CD14-positive monocyte (primary cell): ENCODE measurements at places on chromosomes 11 and 22. TPM values are rescaled to one million over a fixed set of nuclear protein-coding genes. Genes with fewer than 3 reads are reported as not detected.

DNA sequence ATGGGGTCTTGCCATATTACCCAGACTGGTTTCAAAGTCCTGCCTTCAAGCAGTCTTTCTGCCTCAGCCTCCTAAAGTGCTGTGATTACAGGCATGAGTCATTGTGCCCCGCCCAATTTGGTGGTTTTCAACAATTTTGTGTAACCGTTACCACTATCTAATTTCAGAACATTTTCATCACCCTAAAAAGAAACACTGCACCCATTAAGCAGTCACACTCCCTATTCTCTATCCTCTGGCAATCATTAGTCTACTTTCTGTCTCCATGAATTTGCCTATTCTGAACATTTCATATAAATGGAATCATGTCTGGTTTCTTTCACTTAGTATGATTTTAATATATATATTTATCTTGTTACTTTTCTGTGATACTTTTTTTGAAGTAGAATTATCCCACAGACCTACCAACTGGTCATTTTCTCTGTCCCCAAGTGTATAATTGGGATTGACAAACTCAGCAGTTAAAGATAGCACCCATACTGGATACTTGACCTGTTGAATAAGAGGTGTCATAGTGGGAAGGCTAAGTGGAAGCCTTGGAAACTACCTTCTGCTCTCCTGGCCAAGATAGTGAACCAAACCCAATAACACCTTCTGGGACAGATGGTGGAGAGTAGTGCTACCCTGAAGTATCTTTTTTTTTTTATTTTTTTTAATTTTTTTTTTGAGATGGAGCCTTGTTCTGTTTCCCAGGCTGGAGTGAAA lies 64.8 kb downstream of the STIM1 start:
- H3K27me3 ChIP-seq = no peaks in the 10 kb centered on the region
- peaks cover 59% of the 10 kb centered on the region for H3K4me1 ChIP-seq
- peak; percentile 92 for DNase-seq

- no peak overlapping the region for H3K27ac ChIP-seq
- no peaks in the 10 kb centered on the region for H3K27me3 ChIP-seq
- H3K36me3 ChIP-seq = peaks cover 43% of the 10 kb centered on the region
- no peaks in the 10 kb centered on the region for H3K4me1 ChIP-seq
These were observed 292.6 kb downstream of the SWAP70 start for GRCh38 chr11:9956483-9956882.

GRCh38 chr11:65779919-65780769 lies 632 bp downstream of the AP5B1 start:
- DNase-seq = peak; percentile 81
- peak overlapping the region; percentile 99 for H3K4me3 ChIP-seq
- peaks cover 34% of the 10 kb centered on the region for H3K27me3 ChIP-seq
- H3K36me3 ChIP-seq = peaks cover 22% of the 10 kb centered on the region

GRCh38 chr11:115764176-115764575 lies 260.0 kb upstream of the CADM1 start:
- peaks cover 24% of the 10 kb centered on the region for H3K4me1 ChIP-seq
- no peak overlapping the region for H3K27ac ChIP-seq

DNA sequence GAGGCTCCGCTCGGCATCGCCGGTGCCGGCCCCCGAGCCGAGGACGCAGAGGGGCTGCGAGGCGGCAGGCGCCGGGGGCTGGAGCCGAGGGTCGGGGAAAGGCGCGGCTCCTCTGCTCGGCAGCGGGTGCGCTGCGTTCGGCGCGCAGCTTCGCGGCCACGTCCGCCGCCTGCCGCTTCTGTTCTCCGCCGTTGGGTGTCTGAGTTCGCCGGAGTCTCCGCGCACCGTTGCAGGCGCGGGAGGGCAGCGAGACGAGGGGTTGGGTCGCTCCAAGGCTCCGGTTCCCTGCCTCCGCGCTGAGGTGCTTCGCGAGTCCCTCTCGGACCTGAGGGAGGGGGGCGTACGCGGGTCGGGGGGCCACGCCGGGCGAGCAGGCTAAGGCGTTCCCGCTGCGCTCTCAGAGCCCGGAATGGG lies 347 bp downstream of the MN1 start:
- DNase-seq = peak; percentile 8
- peak overlapping the region; percentile 55 for H3K4me3 ChIP-seq
- H3K27me3 ChIP-seq = peaks cover 41% of the 10 kb centered on the region
- H3K4me1 ChIP-seq = peaks cover 13% of the 10 kb centered on the region
- no peaks in the 10 kb centered on the region for H3K36me3 ChIP-seq
- no peak overlapping the region for H3K27ac ChIP-seq

EFCAB6 gene
- polyA plus RNA-seq = not detected in 2 replicates

DNA sequence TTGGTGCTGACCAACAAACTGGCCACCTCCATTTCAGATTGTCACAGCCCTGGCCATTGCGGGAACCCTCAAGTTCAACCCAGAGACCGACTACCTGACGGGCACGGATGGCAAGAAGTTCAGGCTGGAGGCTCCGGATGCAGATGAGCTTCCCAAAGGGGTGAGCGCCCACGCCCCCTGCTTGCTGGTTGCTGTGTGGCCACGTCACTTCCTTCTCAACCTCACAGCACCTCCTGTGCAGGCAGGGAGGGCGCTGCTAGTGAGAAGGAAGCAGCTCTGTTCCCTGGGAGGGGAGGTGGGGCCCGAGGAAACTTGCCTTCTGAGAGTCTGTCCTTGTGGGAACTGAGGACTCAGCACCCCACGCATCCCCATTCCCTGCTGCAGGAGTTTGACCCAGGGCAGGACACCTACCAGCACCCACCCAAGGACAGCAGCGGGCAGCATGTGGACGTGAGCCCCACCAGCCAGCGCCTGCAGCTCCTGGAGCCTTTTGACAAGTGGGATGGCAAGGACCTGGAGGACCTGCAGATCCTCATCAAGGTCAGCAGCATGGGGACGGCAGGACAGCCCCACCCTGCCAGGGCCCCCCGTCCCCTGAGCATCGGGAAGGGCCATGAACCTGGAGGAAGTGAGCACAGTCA lies 19.3 kb downstream of the POLR3H start:
- H3K4me1 ChIP-seq = peaks cover 9% of the 10 kb centered on the region
- H3K27me3 ChIP-seq = no peaks in the 10 kb centered on the region
- no peak overlapping the region for H3K4me3 ChIP-seq
- peak overlapping the region; percentile 61 for H3K27ac ChIP-seq

GRCh38 chr11:127275774-127276173 lies 275.2 kb upstream of the KIRREL3 start:
- H3K36me3 ChIP-seq = no peaks in the 10 kb centered on the region
- H3K4me1 ChIP-seq = no peaks in the 10 kb centered on the region
- DNase-seq = no peak
- no peak overlapping the region for H3K4me3 ChIP-seq
- no peaks in the 10 kb centered on the region for H3K27me3 ChIP-seq

SCGB1C1 gene
- polyA plus RNA-seq = not detected in 2 replicates

- peak; percentile 69 for DNase-seq
- H3K4me1 ChIP-seq = peaks cover 36% of the 10 kb centered on the region
- peak overlapping the region; percentile 75 for H3K27ac ChIP-seq
- H3K36me3 ChIP-seq = no peaks in the 10 kb centered on the region
These were observed 6.4 kb upstream of the CCDC86 start for GRCh38 chr11:60835534-60835846.

GRM5 gene
- not detected in 2 replicates for polyA plus RNA-seq

- no peaks in the 10 kb centered on the region for H3K36me3 ChIP-seq
- peak; percentile 66 for DNase-seq
- peak overlapping the region; percentile 44 for H3K27ac ChIP-seq
- H3K4me1 ChIP-seq = peaks cover 57% of the 10 kb centered on the region
These were observed 414 bp downstream of the JOSD1 start for GRCh38 chr22:38700270-38700788.

GRCh38 chr11:126523441-126524205 lies 168.1 kb downstream of the ST3GAL4 start:
- no peak overlapping the region for H3K27ac ChIP-seq
- no peaks in the 10 kb centered on the region for H3K4me1 ChIP-seq
- no peak overlapping the region for H3K4me3 ChIP-seq
- no peak for DNase-seq
- no peaks in the 10 kb centered on the region for H3K36me3 ChIP-seq

DNA sequence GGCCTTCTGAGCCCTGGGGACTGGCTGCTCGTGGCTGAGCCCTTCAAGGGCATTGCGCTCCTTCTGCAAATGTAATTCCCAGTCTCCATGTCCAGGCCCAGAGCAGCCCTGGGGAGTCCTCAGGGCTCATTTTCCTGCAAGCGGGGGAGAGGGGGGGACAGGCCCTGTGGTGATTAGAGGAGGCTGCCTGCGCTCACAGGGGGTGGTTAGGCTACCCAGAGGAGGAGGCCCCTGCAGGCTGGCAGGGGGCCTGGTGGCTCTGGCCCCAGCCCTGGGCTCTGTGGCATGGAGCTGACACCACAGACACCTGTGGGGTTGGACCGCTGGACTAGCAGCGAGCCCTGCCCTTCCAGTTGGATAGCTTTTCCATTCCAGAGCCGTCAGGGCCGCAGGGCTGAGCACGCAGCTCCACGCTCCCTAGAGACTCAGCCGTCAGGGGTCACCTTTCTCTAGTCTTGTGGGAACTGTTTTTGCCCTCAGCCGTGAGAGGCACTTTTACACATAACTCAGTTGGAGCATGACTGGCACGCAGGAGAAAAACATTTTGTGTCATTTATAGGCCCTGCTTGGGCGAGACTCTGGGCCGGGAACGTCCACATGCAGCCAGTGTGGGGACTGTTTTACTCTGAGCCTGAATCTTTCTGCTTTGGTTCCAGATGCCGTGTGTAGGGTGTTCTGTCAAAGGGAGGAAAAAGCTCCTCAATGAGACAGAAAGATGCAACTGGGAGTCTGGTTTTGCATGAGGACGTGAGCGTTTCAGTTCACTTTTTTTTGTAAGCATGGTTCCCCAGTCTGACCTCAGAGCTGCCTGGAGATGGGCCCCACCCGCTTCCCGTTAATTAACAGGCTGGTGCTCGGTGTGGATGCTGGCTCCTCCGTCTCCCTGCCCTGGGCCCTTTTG lies 58.1 kb downstream of the LRP5 start:
- DNase-seq = peak; percentile 61
- H3K4me3 ChIP-seq = no peak overlapping the region
- no peaks in the 10 kb centered on the region for H3K27me3 ChIP-seq
- peak overlapping the region; percentile 71 for H3K27ac ChIP-seq
- H3K36me3 ChIP-seq = no peaks in the 10 kb centered on the region

- H3K4me3 ChIP-seq = no peak overlapping the region
- DNase-seq = no peak
- no peaks in the 10 kb centered on the region for H3K4me1 ChIP-seq
- H3K27me3 ChIP-seq = no peaks in the 10 kb centered on the region
These were observed 760.6 kb downstream of the OPCML start for GRCh38 chr11:132771746-132772145.

DBX1 gene
- not detected for polyA plus RNA-seq

DNA sequence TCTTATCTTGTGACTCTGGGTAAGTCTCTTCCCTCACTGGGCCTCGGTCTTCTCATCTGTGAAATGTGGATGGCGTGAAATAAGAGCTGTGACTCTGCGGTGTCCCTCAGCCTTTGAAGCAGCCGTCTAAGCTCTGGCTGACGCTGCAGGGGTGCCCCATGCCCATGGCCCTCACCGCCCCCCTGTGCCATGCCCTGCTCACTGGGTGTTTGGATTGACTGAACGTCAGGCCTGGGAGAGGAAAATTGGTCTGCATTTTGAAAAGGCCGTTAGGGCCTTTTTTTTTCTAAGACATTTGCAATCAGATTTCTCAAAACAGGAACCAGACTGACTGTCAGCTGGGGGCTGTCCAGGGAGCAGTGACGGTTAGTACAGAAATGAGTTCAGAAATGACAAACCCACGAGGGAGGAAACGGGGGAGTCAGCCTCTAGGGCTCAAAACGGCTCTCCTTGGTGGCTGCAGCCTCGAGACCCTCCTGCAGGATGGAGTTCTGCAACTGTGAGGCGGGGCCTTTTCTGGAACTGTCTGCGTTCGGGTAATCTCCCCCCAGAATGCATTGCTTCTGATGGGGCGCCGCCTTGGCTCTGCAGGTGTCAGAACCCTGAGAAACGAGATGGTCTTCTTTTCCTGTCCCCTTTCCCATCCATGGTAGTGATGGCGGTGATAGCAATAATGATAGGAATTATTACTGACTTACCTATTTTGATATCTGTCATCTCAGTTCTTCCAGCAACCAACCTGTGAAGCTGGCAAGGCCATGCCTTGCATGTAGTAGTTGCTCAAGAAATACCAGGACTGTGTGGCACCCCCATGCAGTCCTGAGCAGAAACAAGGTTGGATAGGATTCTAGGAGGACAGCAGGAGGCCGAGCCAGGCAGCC lies 2.0 kb downstream of the GRK2 start:
- H3K27me3 ChIP-seq = no peaks in the 10 kb centered on the region
- H3K27ac ChIP-seq = peak overlapping the region; percentile 99
- DNase-seq = peak; percentile 72
- peaks cover 42% of the 10 kb centered on the region for H3K36me3 ChIP-seq
- H3K4me3 ChIP-seq = peak overlapping the region; percentile 75
- H3K4me1 ChIP-seq = peaks cover 90% of the 10 kb centered on the region

DNA sequence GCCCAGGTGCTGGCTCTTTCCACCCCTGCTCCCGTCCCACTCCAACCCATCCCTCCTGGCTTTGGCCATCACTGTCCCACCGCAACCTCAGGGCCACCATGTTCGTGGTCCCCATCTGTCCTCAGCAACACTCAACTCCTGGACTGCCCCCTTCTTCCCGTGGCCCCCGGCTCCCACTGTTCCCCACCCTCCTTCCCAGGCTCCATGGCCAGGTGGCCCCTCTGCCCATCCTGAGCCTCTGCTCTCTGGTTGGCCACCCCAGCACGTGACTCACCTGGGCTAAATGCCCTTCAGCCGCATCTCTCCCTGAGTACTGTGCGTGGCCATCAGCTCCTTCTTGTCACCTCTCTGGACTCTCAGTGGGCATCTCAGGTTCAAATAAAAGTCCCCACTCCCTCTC lies 41.6 kb upstream of the PHF21B start:
- H3K27ac ChIP-seq = no peak overlapping the region
- no peaks in the 10 kb centered on the region for H3K27me3 ChIP-seq
- H3K4me3 ChIP-seq = no peak overlapping the region
- no peaks in the 10 kb centered on the region for H3K4me1 ChIP-seq
- no peak for DNase-seq

- H3K4me3 ChIP-seq = no peak overlapping the region
- no peak overlapping the region for H3K27ac ChIP-seq
- H3K36me3 ChIP-seq = no peaks in the 10 kb centered on the region
- peaks cover 6% of the 10 kb centered on the region for H3K4me1 ChIP-seq
These were observed 32.8 kb upstream of the SLC22A12 start for GRCh38 chr11:64558065-64558745.

TRIM48 gene
- not detected for polyA plus RNA-seq

DNA sequence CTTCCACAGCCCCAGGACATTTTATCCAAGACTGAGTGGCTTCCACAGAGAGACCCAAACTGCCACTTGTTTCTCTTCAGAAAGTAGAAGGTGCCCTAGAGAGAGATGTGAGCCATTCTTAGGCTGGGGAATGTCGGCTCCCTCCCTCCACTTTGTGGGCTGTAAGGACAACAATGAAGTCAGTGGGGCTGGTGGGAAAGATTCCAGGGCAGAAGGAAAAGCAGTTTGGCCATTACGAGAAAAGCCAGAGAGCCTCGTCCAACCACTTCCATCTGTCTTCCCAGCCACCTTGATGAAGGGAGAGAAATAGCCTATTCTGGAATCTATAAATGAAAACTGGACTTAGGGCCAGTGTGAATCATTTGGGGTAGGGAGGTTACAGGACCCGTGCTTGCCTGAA lies 382.5 kb downstream of the NXPE2 start:
- no peak overlapping the region for H3K27ac ChIP-seq
- no peak overlapping the region for H3K4me3 ChIP-seq
- no peaks in the 10 kb centered on the region for H3K27me3 ChIP-seq
- no peaks in the 10 kb centered on the region for H3K36me3 ChIP-seq

GRCh38 chr11:61103851-61104423 lies 1.6 kb downstream of the CD5 start:
- DNase-seq = no peak
- no peak overlapping the region for H3K27ac ChIP-seq
- no peaks in the 10 kb centered on the region for H3K27me3 ChIP-seq
- H3K36me3 ChIP-seq = no peaks in the 10 kb centered on the region
- H3K4me3 ChIP-seq = no peak overlapping the region

SYT8 gene
- polyA plus RNA-seq = not detected in 2 replicates

OR52A1 gene
- not detected in 2 replicates for polyA plus RNA-seq

GRCh38 chr11:7579361-7579791 lies 65.6 kb downstream of the PPFIBP2 start:
- peaks cover 43% of the 10 kb centered on the region for H3K4me1 ChIP-seq
- no peak overlapping the region for H3K27ac ChIP-seq
- no peaks in the 10 kb centered on the region for H3K36me3 ChIP-seq
